ENCODE measurements at places on chromosomes 12 and 14. TPM values are rescaled to one million over a fixed set of nuclear protein-coding genes. Genes with fewer than 3 reads are reported as not detected.

Gene ITGB7
- total RNA-seq = 0.56 TPM

GRCh38 chr14:70188322-70188658 is 461 bp downstream of the SLC8A3 start:
- DNase-seq = no peak

- no peak for DNase-seq
Measured at GRCh38 chr14:61678975-61679374, 16.3 kb upstream of the HIF1A start.

GRCh38 chr14:98189062-98189461 is 1082.9 kb downstream of the BCL11B start:
- DNase-seq = no peak

DNA sequence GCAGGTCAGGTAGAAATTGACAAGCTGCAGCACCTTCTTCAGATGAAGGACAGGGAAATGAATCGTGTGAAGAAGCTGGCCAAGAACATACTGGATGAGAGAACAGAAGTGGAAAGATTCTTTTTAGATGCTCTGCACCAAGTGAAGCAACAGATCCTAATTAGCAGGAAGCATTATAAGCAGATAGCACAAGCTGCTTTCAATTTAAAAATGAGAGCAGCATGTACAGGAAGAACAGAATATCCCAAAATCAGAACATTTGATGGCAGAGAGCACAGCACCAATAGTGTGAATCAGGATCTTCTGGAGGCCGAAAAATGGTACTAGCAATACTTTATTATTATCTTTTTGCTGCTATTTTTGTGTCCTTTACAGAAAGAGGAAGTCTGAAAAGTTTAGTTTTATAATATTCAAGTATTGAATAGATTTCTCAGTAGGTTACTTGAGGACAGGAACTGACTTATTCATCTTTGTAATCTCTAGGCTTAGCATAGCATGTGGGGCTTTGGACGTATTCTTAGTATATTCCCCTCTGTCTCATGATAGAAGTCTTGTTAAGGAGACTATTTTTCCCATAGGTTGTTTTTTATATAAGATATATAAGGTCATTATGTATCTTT is 30.8 kb downstream of the BBOF1 start:
- no peak for DNase-seq

Gene EXOC3L4
- not detected for total RNA-seq

GRCh38 chr14:54866588-54866987 is 36.0 kb downstream of the GCH1 start:
- no peak for DNase-seq

DNA sequence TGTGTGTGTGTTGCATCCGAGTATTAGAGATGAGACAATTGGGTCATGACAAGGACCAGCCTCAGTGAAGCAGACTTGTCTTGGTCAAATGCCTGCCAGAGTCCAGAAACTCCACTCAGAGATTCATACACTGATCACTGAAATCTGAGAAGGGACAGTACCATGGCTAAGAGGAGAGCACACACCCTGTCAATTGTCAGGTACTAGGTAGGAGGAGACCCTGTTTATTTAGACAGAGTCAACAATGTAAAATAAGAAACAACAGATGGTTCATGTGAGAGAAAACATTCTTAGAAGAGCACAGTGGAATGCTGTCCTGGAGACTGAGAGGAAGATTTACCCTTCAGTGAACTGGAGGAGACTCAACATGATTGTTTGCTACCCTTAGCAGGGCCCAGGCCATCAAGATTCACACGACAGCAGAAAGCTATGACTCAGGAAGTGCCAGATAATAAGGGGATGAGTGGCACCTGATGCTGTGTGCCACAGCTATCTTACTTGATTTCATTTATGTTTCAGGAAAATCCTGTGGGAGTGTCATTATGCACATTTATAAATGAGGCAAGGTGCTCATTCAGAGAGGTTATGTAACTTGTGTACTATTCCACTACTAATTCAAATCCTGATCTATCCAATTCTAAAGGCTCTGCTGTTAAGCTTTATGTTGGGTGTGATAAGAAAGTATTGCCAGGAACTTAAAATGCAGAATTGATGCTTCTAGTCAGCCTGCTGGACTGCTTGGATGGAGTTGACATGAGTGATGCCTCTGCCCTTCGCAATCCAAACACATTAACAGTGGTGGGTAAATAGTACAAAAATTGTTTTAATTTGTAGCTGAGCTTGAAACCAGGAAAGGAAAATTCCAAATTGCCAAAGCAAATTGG is 136.6 kb upstream of the NEDD1 start:
- no peak for DNase-seq

- no peak for DNase-seq
Measured at GRCh38 chr12:99235381-99235780, 412.2 kb upstream of the GARIN6 start.

Gene NEUROD4
- total RNA-seq = not detected

- DNase-seq = peak; percentile 80
Measured at GRCh38 chr14:105489542-105490266, 1.3 kb upstream of the TEDC1 start.

- no peak for DNase-seq
Measured at GRCh38 chr14:53044486-53044885, 93.6 kb upstream of the FERMT2 start.

Gene PROX2
- total RNA-seq = 0.08 TPM

Gene GLI1
- total RNA-seq = 0.77 TPM

GRCh38 chr12:75756771-75757170 is 245.4 kb upstream of the KRR1 start:
- no peak for DNase-seq

GRCh38 chr12:48965298-48965838 is 6.2 kb downstream of the WNT10B start:
- no peak for DNase-seq

DNA sequence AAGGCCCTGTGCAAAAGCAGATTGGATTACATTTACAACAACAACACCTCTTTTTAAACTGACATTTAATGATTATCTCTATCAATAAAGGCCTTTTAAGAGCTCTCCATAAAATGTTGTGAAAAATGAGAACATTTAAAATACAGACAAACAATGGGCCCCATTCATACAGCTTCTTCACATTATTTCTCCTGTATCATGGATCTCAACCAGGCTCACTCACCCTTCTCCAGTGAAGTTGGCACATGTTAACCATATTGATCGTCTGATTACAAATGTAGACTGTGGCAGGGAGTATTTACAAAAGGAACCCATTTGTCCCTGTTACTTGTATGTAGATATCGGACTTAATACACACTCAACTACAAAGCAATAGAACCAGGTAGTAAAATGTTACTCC is 220.2 kb upstream of the BTG1 start:
- no peak for DNase-seq

DNA sequence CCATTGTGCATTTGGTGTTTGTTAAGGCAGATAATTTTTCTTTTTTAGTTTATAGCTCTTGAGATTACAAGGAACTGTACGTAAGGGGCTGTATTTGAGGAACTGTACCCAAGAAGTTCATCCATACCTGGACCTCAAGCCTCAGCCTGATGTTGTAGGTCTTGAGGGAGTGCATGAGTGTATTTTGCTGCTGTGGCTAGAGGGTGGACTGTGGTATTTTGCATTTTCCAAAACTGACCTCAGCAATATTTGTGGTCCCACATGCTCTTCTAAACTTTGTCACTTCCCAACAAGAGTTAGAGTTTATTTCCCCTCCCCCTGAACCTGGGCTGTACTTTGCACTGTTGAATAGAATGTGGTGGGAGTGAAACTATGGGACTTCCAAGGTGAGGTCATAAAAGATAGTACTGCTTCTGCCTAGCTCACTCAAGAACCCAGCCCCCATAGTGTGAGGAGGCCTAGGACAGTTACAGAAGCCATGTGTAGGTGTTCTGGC is 42.2 kb upstream of the FBXO33 start:
- no peak for DNase-seq

- DNase-seq = no peak
Measured at GRCh38 chr12:4148418-4149056, 125.0 kb upstream of the CCND2 start.

DNA sequence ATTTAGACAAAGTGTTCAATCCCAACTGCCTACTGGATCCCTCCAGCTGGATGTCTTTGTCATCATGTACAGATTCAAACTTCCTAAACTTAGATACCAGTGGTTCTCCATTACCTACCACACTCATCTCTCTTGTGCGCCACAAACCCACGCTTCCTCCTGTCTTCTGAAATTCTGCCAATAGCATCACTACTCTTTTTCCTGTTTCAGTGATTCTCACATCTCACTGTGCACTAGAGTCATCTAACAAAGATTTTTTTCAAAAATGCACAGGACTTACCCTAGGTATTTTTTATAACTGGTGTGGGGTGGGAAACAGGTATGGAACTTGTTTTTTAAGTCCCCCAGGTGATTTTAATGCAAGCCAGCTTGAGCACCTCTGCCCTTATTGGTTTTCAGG is 5.9 kb downstream of the PSMB5 start:
- no peak for DNase-seq

Gene RAB15
- total RNA-seq = 20.9 TPM

- no peak for DNase-seq
Measured at GRCh38 chr12:126768517-126768916, 1498.5 kb upstream of the TMEM132C start.

GRCh38 chr14:58100735-58101368 is 51.2 kb downstream of the ARMH4 start:
- no peak for DNase-seq

DNA sequence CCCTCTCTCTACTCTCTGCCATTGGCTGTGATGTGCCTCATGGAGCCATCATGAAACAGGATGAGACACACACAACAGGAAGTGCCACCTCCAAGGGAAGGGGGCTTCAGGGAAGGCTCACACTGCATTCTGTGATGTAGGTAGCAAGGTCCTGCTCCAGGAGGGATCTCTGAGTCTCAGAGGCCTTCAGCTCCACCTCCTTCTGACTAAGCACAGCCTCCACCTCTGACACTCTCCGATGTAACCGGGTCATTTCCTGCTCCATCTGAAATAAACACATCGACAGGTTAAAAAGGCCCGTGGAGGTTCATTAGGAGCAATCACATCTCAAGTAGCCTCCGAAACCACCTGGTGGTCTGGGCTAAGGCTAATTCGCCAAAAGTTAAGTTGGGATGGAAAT is 93.3 kb downstream of the CIT start:
- DNase-seq = no peak

Gene TROAP
- total RNA-seq = 12.4 TPM
